ENCODE measurements at places on chromosomes 16 and 17. TPM values are rescaled to one million over a fixed set of nuclear protein-coding genes. Genes with fewer than 3 reads are reported as not detected.

Gene RUNDC3A
- 3.6 TPM for total RNA-seq

Gene HSD11B2
- 0.77 TPM for total RNA-seq

Gene TMEM235
- total RNA-seq, result not detected

DNA sequence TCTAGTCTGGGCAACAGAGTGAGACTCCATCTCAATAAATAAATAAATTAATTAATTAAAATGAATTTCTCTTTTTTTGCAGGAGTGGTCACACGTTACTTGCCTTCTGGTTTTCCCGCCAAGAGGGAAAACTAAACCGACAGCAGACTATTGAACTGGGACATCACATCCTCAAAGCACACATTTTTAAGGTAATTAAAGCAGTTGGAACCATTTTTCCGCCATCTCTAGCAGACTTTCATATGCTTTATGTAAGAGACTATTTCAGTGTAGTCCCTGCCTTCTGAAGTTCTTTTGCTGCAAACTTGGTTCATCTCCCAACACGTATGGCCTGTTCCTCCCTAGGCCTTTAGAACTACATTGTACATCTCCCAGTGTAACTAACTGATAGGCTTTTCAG lies 66.5 kb downstream of the CYB561 start:
- no peak for DNase-seq

- DNase-seq, result no peak
These were observed 139.0 kb upstream of the PLCG2 start for GRCh38 chr16:81639931-81640680.

- no peak for DNase-seq
These were observed 52.1 kb downstream of the COPRS start for GRCh38 chr17:31806921-31807320.

- no peak for DNase-seq
These were observed 32.5 kb downstream of the PHKB start for GRCh38 chr16:47493381-47494337.

- no peak for DNase-seq
These were observed 374.7 kb upstream of the ERCC4 start for GRCh38 chr16:13545271-13545670.

DNA sequence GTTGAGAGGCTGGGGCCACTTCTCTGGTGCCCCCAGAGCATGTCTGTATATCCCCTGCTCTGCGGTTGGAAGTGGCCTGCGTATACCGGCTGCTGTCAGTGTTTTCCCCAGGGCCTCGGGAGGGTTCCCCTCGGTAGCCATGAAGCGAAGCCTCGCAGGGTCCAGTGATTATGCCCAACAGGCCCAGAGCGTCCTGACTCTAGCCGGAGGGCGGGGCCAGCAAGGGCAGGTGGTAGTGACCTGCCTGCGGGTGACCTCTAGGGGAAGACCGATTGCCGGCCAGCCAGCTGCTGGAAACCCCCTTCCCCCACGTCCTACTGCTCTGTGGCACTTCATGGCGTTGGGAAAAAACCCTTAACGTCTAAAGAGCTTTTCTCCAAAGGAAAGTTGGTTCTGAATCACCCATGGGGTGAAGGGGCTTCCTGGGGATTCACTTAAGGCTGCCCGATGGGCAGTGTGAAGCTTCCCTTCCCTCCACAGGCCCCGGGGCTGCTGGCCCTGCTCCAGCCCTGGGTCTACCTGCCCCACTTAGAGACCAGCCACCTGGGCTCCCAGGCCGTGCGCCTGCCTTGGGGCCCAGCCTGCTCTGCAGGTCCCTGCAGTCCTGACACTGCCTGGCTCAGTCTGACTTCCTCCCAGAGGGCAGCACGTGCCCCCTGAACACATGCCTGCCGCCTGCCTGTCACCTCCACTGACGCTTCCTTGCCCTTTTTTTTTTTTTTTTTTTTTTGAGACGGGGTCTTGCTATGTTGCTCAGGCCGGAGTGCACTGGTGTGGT lies 72.8 kb downstream of the SOCS1 start:
- no peak for DNase-seq

- no peak for DNase-seq
These were observed 10.2 kb downstream of the COTL1 start for GRCh38 chr16:84607694-84608093.

GRCh38 chr16:35752012-35752772 lies 2292.8 kb downstream of the TP53TG3F start:
- DNase-seq, result no peak

All from Panc1 (cell line).